ENCODE measurements at places on chromosomes 7 and 10.

GRCh38 chr7:157224627-157225026 lies 85.9 kb downstream of the UBE3C start:
- peak; percentile 37 for DNase-seq

GRCh38 chr7:81170291-81170690 lies 251.4 kb upstream of the SEMA3C start:
- DNase-seq, result no peak

- no peak for DNase-seq
Measured at GRCh38 chr10:30285970-30286369, 63.1 kb downstream of the MTPAP start.

DNA sequence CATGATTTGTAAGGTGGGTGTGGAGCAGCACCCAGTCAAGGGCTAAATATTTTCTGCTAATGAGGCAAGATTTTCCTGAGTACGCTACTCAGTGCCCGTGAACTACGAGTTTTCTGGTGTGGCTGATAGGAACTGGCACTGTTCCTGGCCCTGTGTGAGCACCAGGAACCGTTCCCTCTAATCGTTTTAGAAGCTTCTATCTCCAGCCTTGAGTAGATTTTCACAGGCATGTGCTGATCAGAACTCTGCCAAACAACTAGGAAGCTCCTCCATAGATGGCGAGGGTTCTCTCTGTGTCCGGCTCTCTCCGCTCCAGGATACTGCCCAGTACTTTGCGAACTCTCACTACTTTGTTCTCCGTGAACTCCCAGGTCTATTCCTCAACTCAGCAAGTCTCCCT lies 17.7 kb downstream of the TRIM4 start:
- no peak for DNase-seq

GRCh38 chr7:50974240-50974639 lies 191.5 kb upstream of the GRB10 start:
- no peak for DNase-seq

- DNase-seq, result no peak
Measured at GRCh38 chr7:155685070-155685790, 40.8 kb downstream of the RBM33 start.

- DNase-seq, result no peak
Measured at GRCh38 chr7:36262309-36263094, 109.4 kb downstream of the EEPD1 start.

- no peak for DNase-seq
Measured at GRCh38 chr10:48798481-48799254, 114.0 kb downstream of the WDFY4 start.

DNA sequence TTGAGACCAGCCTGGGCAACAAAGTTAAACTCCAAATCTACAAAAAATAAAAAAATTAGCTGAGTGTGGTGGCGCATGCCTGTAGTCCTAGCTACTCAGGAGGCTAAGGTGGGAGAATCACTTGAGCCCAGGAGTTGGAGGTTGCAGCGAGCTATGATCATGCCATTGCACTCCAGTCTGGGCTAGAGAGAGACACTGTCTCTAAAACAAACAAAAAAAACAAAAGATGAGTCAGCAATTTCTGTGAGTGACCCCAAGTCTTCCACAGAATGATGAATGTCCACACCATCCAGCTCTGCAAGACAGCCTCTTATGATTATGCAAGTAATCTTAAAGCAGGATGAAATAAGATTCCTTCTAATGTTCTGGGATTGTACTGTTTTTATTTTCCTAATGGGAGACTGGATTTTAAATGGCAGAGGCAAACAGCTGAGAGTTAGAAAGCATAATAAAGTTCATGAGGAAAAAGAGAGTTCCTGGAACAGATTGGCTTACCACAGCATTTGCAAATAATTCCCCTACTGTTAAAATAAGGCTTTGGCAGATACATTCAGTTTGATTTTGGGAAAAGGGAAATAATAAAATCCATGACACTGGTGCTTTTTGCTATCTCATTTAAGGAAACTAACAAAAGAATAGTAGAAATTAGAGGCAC lies 18.9 kb upstream of the PRKAR2B start:
- DNase-seq, result no peak

- no peak for DNase-seq
Measured at GRCh38 chr7:7054252-7054830, 128.0 kb upstream of the C1GALT1 start.

DNA sequence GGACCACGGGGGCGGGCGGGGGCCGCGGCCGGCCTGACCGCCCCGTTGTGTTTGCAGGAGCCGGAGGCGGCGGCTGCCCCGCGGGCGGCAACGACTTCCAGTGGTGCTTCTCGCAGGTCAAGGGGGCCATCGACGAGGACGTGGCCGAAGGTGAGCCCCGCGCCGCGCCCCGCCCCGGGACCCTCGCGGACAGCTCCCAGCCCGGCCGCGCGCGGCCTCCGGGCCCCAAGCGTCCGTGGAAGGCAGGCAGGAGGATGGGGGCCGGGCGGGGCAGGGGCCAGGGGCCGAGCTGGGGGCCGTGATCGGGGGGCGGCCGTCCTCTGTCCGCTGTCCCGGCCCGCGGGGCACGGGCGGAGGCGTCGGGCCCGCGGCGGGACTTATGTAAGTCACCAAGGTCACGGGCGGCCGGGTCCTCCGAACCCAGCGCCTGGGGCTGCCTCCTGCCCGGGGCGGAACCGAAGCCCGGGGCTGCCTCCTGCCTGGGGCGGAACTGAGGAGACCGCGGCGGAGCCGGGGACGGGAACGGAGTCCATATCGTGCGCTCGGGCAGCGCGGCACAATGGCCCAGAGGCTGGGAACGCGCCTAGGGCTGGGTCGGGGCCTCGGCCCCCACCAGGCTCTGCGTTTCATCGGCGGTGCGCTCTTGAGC lies 497 bp downstream of the PPP2R2D start:
- DNase-seq, result peak; percentile 18

DNA sequence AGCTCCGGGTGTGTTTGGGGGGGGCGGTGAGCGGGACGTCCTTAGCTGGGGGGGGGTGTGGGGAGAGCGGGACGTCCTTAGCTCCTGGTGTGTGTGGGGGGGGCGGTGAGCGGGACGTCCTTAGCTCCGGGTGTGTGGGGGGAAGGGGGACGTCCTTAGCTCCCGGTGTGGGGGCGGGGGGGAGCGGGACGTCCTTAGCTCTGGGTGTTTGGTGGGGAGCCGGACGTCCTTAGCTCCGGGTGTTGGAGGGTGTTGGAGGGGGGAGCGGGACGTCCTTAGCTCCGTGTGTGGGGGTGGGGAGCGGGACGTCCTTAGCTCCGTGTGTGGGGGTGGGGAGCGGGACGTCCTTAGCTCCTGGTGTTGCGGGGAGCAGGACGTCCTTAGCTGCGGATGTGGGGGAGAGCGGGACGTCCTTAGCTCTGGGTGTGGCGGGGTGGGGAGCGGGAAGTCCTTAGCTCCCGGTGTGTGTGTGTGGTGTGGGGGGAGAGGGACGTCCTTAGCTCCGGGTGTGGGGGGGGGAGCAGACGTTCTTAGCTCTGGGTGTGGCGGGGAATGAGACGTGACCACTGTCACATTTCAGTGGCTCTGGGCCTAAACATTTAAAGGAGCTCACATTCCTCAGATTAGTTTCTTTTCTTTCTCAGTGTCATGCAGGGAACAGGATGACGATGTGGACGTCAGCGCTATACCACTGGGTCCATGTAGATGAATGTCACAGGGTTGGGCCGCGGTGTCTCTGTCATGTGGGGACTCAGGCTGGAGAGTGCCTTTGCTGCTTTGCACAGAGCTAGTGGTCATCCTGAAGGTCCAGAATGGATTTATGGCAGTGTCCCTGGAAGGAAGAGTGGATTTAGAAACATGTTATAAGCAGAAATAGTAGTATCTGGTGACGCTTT lies 7.5 kb downstream of the DYNC2I1 start:
- peak; percentile 64 for DNase-seq

DNA sequence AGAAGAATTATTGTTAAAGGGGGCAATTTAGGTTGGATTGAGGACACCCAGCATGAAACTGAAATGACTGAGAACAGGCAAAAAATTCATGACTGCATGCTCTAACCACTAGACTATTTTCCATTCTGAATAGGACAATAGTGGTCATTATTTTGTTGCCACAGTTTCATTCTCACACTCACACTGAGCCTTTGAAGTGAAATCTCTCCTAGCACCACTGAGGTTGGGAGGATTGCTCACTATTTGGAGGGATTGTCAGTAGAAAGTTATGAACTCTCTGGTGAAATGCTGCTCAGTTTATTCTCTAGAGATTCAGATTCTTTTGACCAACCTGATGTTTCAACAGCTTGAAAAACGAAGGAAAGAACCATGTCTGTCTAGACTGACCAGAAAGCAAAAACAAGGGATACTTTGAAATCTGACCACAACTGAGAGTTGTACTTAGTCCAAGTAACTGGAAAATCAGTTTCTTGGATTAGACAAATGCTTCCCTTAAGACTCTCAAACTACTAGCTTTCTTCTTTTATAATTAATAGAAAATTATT lies 191.2 kb downstream of the DYNC1I1 start:
- peak; percentile 8 for DNase-seq

DNA sequence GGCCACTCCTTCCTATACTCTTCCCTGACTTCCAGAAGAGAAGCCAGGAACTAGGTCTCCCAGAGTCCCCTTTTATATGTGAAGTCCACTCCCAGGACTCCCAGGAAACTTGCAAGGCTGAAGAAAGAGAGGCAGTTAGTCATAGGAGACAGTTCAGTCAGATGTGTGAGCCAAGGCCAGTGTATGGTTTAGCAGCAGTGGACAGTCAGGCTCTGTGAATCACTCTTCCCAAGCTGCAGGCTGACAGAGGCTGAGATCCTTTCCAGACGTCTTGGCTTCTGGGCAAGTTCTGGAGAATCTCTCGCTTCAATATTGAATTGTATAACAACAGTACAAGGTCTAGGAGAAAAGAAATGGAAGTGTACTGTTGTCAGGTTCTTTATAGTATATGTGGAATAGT lies 26.9 kb downstream of the BLVRA start:
- DNase-seq, result peak; percentile 80

DNA sequence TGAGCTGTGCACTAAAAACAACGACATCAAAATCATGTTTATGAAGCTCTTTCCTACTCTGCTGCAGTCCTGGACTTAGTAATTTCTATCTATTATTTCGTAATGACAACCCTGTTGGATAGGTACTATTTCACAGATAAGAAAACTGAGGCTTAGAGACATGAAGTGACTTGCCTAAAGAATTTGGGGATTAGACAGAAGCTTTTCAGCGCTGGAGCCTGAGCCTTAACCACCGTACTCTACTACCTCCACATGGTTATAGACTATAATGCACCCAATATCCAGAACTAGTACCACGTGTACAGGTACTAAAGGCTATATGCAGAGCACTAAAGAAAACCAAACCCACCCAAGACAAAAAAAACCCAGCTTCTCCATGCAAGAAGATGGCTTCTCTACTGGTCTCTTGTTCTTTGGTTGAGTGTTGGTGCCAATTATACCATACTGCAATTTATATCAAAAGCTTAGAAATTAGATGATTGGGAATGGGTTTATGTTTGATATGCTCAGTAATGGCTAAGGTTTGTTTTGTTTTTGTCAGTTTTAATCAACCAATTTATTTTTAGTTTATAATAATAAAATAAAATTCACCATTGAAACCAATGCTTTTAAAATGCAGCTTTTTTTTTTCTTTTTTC lies 6.5 kb upstream of the SNX10 start:
- DNase-seq, result no peak

DNA sequence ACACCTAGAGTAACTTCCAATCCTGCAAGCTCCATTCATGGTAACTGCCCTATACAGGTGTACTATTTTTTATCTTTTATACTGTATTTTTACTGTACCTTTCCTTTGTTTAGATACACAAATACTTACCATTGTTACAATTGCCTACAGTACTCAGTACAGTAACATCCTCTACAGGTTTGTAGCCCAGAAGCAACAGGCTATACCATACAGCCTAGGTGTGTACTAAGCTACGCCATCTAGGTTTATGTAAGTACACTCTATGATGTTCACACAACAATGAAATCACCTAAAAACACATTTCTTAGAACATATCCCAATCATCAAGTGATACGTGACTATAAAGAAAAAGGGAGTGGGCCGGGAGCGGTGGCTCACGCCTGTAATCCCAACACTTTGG lies 53.1 kb upstream of the SLIT1 start:
- no peak for DNase-seq

DNA sequence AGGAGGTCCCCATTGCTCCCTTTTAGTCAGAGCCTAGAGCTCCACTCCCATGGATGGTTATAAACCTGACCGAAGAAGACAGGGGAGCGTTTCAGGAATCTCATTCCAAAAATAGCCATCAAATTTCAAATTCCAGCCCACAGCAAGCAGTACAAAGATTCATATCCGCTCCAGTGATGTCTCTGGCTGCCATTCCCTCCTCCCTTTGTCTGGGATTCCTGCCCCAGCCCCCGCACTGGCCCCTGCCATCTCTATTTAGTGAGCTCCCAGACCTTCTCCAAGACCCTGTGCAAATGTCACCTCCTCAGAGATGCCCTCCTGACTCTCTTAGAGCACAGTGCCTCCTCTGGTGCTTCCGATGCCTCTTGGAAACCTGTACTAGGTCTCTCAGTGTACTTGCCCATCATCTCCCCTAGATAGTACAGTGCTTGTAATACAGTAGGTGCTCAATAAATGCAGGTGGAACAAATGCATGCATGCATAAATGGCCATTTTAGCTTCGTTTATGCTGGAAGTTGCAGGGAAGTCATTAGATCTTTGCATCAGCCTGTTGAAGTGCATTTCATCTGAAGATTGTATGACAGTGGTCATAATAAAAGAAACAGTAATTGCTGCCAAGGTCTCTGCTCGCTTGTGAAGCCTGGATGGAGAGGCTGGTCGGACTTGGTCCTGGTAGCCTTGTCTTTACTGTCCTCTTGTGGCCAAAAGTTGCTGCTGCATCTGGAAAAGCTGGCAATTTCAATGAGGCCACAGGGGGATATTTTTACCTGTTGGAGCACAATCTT lies 32.0 kb upstream of the HABP2 start:
- DNase-seq, result peak; percentile 63

GRCh38 chr10:7480742-7481367 lies 70.0 kb upstream of the SFMBT2 start:
- no peak for DNase-seq

- DNase-seq, result no peak
Measured at GRCh38 chr10:21061184-21061583, 164.1 kb upstream of the NEBL start.

- DNase-seq, result no peak
Measured at GRCh38 chr10:132496360-132497062, 41.1 kb upstream of the INPP5A start.

DNA sequence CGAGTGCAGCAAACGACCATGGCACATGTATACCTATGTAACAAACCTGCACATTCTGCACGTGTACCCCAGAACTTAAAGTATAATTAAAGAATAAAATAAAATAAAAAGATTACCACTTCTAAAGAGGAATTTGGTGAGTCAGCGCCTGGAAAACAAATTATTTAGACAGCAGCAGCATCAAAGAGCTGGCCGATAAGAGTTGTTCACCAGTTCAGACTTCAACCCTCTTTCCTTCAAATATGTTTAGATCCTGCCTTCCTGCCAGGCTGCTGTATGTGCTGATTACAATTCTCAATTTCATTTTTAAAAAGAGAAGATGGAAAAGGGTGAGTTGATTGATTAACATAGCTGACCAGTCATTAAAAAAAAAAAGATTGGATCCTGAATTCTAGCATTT lies 672.0 kb upstream of the NRP1 start:
- DNase-seq, result no peak
